Esophagus squamous epithelium (tissue), 5 donors: ENCODE measurements at places on chromosomes 11 and 22.

GRCh38 chr22:47474464-47474863 lies 712.0 kb downstream of the TBC1D22A start:
- no peak for DNase-seq

DNA sequence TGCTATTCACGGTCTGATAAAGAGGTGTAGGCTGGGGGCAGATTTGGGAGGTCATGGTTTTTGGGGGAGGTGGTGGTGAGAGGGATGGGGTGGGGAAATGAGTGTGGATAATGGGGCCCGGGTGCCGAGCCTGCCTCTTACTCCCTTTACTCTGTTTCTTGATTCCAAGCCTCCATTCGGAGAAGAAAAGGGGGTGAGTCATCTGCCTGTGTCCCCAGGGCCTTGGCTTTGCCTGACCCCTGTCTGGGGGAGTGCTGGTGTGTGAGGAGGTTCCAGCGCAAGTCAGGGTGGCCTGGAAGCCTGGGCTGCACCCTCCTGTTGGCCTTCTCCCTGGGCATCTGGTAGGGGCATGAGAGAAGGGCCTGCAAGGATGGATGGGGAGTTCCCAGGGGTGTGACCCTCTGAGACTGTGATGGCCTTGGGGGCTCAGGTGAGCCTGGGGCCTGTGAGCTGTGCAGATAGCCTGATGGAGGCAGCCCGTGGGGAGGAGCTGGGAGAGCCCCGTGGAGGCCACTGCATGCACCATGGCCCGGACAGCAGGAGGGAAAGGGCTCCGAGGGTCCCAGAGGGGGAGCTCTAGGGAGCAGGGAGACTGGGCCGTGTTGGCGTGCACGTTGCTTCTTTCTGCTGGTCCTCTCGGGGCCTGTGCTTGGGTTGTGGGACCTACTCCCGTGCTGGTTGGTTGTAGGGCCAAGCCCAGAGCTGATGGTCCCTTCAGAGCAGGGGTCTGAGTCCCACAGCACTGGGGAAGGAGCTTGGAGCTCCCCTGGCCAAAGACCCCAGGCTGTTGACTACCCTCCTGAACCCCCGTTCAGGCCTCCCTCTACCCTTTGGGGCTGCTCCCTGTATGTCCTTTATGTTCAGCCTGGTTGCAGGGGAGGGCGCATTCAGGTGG lies 26.3 kb upstream of the ACR start:
- DNase-seq: no peak

GRCh38 chr11:115643549-115644270 lies 139.5 kb upstream of the CADM1 start:
- no peak for DNase-seq

DNA sequence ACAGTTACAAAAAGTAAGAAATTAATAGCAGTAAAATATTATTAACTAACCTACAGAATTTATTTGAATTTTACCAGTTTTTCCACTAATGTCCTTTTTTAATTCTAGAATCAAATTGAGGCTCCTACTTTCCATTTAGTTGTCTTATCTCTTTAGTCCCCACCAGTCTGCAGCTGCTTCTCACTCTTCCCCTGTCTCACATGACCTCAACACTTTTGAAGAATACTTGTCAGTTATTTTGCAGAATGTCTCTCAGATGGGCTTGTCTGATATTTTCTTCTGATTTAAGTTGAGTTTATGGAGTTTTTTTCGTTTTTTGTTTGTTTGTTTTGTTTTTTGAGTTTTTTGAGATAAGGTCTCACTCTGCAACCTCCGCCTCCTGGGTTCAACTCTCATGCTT lies 74.3 kb upstream of the ADORA2A start:
- DNase-seq: no peak

GRCh38 chr11:1060410-1060809 lies 14.3 kb upstream of the MUC2 start:
- DNase-seq: no peak

DNA sequence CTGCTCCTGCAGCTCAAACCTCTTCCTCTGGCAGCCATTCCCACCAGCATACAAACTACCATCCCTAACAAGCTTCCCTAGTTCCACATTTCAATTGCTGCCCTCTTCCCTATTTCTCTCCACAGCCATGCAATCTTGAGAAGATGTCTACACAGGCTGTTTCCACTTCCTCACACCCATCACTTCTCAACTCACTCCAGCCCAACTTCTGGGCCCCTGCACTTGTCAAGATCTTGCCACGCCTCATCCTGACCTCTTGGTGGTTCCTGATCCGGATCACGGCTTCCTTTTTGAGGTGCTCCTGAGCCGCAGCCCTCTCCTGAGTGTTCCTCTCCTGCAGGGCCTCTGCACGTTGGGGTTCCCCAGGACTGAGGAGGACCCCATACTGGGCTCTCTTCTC lies 22.6 kb downstream of the RPL27A start:
- no peak for DNase-seq

DNA sequence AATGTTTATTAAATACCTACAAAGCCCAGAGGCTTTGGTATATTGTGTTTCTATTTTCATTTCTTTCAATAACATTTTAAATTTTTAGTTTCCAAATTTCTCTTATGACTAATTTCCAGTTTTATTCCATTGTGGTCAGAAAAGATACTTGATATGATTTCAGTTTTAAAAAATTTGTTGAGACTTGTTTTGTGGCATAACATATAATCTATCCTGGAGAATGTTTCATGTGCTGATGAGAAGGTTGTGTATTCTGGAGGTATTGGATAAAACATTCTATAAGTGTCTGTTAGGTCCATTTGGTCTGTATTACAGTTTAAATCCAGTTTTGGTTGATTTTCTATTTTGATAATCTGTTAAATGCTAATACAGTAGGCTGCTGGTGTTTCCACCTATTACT lies 9.8 kb upstream of the RAG1 start:
- no peak for DNase-seq

DNA sequence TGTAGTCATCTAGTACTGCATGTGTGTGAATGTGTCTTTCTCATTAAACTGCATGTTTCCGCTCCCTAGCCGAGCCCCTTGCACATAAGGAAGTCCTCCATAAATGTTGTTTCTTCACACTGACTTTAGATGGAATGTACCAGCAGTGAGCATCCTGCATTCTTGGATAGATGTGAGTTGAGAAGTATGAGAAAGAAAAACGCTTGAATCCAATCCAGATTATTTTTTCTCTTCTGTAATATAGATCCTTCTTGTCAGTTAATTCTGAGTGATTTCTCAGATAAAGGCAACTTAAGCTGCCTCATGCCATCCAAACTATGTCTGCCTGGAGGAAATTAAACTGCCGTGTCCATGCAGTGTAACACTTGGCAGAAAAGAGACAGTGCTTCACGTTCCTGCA lies 268.1 kb upstream of the ISX start:
- no peak for DNase-seq

GRCh38 chr11:69982690-69983570 lies 95.2 kb upstream of the ANO1 start:
- no peak for DNase-seq

DNA sequence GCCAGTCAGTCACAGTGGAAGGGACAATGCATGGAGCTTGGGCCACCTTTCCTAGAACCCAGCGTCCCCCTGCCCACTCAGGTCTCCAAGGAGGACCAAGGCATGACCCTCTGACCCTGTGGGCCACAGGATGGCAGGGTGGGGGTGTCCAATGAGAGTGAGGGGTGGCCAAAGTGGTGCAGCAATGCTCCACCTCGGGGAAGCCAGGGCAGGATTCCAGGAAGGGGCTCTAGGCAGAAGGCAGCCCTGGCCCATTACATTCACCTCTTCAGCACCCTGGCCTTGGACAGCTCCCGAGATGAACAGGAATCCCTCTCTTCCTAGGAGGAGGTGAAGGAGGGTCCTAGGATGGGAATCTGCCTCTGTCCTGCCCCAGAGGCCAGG lies 597.5 kb downstream of the BRD1 start:
- DNase-seq: no peak

- DNase-seq: no peak
These were observed 40.8 kb downstream of the COMMD9 start for GRCh38 chr11:36248436-36248835.

GRCh38 chr22:44180706-44181032 lies at the start of gene PARVG:
TSS of gene PARVG (plus strand) at chr22:44180925. CDS start at chr22:44183330, 2,405 bp downstream.
- no peak for DNase-seq

DNA sequence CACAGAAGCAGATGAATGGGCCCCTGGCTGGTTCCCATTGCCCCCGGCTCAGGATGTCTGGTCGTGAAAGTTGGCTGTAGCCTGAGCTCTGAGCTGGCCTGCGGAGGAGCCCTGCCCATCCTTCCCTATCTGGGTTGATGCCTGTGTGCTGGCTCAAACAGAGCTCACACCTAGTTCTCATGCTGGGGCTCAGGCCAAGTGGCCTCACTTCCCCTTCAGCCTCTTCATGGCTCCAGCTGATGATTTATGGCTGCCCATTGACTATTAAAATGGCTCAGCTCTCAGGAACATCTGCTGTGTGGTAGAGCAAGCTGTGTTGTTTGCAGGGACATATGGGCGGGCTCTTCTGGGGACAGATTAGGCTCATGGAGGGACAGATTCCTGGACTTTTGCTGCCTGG lies 64.7 kb downstream of the ADAMTS15 start:
- DNase-seq: no peak

GRCh38 chr11:61787928-61788491 lies 4.4 kb downstream of the TMEM258 start:
- no peak for DNase-seq

- no peak for DNase-seq
These were observed 134.8 kb upstream of the NTM start for GRCh38 chr11:131235328-131236298.

- no peak for DNase-seq
These were observed 33.6 kb upstream of the ADORA2A start for GRCh38 chr22:24393848-24394247.

DNA sequence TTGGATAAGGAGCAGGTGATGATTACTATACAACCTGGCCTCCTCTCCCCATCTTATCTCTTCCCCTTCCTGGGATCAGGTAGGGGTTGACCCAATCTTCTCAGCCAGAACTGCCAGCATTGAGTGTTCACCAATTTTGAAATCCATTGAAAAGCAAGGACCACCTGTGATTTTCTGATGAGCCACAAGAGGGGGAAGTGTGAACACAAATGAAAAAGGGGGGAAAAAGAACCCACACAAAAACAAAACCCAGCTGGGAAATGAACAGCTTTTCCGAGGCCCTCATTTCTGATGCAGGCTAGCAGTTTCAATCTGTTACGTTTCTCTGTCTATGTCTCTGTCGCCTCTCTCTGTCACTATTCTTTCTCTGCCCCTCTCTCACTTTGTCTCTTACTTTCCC lies 161.9 kb downstream of the INSC start:
- DNase-seq: no peak

DNA sequence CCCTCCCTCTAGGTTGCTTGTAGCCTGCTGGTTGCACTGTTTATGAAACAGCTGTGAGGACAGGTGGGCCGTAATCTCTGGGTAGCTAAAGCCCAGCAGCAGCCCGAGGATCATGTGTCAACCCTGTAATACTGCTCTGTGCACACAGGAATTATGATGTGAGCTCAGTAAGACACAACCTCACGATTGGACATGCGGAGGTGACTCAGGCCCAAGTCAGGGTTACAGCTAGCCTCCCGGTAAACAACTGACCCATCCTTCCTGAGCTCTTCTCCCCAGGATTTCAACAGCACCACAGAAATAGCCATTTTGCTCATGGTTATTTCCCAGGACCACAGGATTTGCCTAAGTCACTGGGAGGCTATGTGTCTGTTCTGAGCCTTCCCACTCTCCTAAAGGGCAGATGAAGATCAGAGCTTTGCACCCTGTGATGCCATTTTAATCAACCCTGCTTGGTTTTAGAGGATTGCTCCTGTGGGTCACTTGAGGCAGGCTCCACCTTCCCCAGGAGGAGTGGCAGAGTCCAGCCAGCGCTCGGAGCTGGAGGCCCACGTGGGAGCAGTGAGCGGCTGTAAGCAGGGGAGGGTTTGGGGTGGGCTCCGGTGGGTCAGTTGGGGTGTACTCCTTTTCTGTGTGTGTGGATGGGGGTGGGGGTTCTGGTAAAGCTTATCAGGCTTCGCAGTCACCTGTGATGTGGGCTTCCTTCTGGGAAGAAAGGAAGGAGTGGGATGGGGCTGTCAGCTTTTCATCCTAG lies at the start of gene AMPD3:
AMPD3 (plus strand) TSS at position 387 of the 754 bp plus-strand sequence. CDS start 6,256 bp downstream, outside the sequence.
- no peak for DNase-seq

DNA sequence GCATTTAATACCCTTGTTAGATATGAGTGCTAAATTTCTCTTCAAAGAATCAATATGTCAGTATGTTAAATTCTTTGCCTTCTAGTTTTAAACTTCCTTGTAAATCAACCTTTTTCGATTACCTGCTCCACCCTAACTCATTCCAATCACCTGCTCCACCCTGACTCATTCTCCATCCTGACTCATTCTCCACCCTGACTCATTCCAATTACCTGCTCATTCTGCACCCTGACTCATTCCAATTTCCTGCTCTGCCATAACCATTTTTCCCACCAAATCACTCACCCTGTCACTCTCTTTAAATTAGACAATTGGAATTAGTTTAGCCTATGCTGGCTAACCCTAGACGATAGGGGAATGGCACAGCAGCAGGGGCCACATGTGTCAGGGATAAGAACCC lies 519.5 kb upstream of the LRRC4C start:
- no peak for DNase-seq

DNA sequence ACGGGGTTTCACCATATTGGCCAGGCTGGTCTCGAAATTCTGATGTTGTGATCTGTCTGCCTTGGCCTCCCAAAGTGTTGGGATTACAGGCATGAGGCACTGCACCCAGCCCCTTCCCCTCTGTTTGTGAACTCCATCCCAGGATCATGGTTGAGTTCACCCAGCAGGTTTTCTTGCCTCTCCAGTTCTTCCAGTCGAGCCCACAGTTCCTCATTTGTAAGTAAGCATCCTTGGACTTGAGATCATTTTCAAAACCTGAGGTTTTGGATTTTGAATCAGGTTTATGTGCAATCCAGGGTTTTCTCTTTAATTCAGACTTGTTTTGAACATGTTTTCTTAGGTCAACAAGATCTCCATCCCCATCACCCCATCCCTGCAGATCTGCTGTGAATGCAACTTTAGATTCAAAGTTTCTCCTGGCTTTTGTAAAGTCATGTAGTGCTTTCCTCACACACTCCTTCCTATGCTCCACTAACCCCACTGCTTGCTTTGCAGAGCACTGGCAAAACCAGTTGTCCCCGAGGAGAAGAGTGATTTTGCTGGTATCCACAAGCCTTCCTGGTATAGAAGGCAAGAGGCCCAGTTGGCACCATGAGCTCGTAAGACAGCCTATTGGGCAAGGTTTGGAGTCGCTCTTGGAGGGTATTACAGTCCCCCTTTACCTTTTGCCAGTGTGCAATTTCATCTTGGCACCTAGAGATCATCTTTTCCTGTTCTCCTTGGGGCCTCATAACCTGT lies 14.7 kb upstream of the VPREB1 start:
- DNase-seq: no peak

DNA sequence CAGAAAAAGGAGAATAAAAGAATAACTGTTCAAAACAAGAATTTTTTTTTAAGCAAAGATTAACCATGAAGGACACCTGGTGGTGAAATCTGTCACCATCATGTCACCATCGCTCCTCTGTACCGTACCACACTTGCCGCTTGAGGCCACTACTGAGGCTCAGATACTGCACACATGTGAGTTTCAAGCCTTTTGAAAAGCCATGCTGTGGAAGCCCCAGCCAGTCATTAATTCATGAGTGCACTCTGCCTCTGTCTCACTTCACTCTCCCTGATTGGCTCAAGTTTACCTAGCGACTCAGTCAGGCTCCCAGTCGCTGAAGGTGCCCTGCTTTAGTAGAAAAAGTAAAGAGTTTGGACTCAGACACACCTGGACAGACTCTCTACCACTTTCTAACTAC lies 6.6 kb upstream of the MS4A12 start:
- no peak for DNase-seq
